Right cardiac atrium (tissue), 5 donors: ENCODE measurements at places on chromosomes 4 and X. TPM values are rescaled to one million over a fixed set of nuclear protein-coding genes. Genes with fewer than 3 reads are reported as not detected.

The HELQ gene
- total RNA-seq: 15.0 TPM

The JADE3 gene
- total RNA-seq: 6.5 TPM

The STPG2 gene
- total RNA-seq: 0.40 TPM

The MCUB gene
- total RNA-seq: 25.3 TPM
